ENCODE measurements at places on chromosomes 16 and 17.

- DNase-seq = no peak
Observed at GRCh38 chr16:73771196-73772064, 525.2 kb upstream of the PSMD7 start.

- DNase-seq = no peak
Observed at GRCh38 chr17:59800530-59800942, 92.2 kb downstream of the TUBD1 start.

DNA sequence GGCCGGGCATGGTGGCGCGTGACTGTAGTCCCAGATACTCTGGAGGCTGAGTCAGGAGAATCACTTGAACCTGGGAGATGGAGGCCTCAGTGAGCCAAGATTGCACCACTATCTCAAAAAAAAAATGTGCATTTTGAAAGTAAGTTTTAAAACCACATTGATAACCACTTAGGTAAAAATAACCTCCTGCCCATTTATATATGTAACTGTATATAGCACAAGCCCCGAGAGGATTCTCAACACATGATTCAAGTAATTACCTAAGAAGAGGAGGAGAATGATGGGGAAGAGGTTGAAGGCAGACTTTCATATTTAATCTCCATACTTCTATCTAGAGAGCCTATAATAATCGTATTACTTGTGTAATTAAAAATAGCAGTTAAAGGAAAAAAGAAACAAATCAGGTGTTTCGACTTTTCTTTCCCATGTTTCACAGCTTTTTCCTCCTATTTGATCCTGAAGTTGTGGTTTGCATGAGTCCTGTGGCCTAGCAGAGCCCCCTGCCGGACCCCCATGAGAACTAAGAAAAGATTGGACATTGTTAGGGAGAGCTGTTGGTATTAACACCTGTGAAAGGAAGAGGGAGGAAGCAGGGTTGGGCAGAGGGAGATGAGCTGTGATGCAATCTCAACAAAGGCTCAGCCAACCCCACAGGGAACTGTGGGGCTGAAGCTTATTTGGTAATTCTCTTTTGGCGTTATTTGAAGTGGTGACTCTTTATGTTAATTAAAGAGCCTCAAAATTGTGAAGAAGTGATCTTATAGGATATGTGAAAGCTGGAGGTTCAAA, 22.1 kb downstream of the PMFBP1 start:
- DNase-seq = no peak

GRCh38 chr17:65618516-65618915, 57.1 kb upstream of the AXIN2 start:
- DNase-seq = no peak

GRCh38 chr16:89918453-89919347, at the start of gene MC1R:
Gene MC1R (plus strand): TSS chr16:89918862. CDS start chr16:89919259, 397 bp downstream.
- no peak for DNase-seq

GRCh38 chr17:384622-385177, 32.1 kb upstream of the RPH3AL start:
- DNase-seq = no peak

GRCh38 chr17:3917391-3917931, 1.2 kb upstream of the P2RX1 start:
- no peak for DNase-seq

DNA sequence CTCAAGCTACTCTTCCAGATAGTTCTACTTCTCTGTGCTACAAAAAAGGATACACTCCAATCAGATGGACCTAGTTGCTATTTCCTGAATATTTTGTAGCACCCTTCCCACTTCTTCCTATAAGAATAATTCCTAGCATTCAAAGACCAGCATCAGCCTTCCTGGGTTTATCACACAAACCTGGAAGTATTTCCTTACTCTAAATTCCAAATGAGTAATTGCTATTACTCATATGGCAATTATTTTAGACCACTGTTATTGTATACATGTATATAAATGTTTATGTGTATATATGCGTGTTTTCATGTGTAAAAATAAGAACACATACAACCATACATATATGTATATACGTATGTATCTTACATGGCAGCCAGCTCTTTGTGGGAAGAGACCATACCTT, 130.6 kb downstream of the MYO1D start:
- no peak for DNase-seq

DNA sequence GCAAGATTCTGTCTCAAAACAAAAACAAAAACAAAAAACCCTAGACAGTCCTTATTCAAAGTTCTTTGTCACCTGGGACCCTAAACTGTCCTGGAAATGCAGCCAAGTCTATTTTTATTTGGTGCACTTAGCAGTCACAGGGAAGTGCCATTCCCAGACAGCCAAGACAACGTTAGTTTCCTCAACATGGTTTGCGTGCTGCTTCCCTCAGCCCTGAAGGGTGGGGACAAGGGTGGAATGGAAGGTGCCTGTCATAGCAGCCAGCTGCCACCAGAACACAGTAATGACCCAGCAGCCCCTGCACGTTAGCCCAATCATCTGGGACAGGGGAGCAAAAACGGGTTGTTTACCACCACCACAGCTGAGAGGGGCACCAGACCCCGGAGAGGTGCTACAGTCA, 16.9 kb downstream of the CREBBP start:
- no peak for DNase-seq

DNA sequence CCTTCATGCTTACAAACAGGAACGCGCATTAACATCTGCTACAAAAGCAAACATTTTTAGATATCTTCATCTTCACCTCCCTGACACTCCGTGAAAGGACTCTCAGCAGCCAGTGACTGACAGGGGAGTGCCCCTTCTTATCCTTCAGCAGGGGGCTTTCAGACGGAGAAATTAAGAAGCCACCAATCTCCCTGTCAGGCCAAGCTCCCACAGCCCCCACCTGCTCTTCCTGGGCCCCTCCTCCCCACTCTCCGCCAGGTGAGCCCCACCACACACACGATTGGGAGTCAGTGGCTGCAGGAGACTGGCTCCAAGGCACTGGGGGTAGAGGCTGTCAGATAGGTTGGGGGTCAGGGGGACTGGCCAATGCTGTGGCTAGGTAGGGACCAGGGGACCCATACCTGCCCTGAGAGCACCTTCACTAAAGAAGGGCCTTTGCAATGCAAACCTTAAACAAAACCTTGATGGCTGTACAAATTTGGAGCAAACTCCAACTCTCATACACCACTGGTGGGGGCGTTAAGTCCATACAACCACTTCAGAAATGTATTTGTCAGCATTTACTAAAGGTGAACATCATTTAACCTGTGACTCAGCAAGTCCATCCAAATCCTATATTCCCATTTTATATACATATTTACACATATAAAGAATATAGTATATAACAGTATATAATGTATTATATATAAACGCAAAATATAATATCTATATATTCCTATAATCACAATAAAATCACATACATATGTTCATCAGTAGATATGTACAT, 232.2 kb downstream of the ZNF423 start:
- no peak for DNase-seq

DNA sequence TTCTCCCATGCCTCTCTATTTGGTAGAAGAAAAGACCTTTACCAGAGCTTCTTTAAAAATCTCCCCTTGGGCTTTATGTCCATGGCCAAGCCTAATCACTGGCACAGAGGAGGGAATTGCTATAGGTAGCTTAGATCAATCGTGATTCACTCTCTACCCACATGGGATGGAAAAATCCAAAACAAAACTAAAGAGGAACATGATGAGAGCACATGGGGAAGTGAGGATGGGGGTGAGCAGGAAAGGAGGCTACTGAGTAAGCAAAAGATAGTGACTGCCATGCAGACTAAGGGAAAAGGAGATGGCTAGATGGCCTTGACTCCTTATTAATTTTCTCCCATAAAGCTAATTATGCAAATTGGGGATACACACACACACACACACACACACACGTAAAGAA, 201.2 kb downstream of the HS3ST3A1 start:
- no peak for DNase-seq

GRCh38 chr16:84357191-84357651, 11.1 kb upstream of the ATP2C2 start:
- DNase-seq = no peak
